ENCODE measurements at places on chromosomes 6 and 20. TPM values are rescaled to one million over a fixed set of nuclear protein-coding genes. Genes with fewer than 3 reads are reported as not detected.

- H3K27ac ChIP-seq, result no peak overlapping the region
- H3K4me3 ChIP-seq, result no peak overlapping the region
- no peak for DNase-seq
- peaks cover 13% of the 10 kb centered on the region for H3K4me1 ChIP-seq
- no peaks in the 10 kb centered on the region for H3K27me3 ChIP-seq
These were observed 39.6 kb upstream of the PDE10A start for GRCh38 chr6:165702669-165703068.

DNA sequence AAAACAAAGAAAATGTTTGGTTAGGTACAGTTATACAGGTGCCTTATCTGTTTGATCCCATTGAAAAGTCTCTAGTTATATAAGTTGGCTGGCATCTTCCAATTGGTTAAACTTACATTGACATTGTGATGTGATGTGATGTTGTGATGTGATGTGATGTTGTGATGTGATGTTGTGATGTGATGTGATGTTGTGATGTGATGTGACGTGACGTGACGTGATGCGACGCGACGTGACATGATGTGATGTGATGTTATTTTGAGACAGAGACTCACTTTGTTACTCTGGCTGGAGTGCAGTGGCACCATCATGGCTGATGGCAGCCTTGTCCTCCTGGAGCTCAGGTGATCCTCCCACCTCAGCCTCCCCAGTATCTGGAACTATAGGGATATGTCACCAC lies 507.6 kb downstream of the HAO1 start:
- no peak for DNase-seq
- H3K27me3 ChIP-seq, result peaks cover 2% of the 10 kb centered on the region
- no peaks in the 10 kb centered on the region for H3K4me1 ChIP-seq
- no peaks in the 10 kb centered on the region for H3K36me3 ChIP-seq

DNA sequence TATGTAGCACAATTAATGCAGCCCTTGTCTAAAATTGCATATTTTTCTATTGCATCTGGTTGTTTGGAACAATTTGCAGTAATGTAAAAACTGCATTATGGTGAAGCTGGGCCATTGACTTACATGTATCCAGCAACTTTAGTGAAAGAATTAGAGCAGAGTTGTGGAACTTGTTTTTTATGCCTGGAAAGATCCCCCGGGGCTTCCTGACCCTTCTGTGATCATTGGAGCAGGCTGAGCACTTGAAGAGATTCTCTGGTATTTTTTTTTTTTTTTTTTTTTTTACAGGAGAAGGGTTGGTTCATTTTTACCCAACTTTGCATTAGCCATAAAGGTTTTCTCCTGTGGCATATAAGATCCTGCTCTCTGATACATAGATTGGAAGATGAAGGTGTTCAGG lies 45.0 kb downstream of the LIN28B start:
- no peak for DNase-seq
- H3K27ac ChIP-seq, result no peak overlapping the region
- no peaks in the 10 kb centered on the region for H3K36me3 ChIP-seq
- peaks cover 3% of the 10 kb centered on the region for H3K4me1 ChIP-seq
- H3K4me3 ChIP-seq, result no peak overlapping the region

DNA sequence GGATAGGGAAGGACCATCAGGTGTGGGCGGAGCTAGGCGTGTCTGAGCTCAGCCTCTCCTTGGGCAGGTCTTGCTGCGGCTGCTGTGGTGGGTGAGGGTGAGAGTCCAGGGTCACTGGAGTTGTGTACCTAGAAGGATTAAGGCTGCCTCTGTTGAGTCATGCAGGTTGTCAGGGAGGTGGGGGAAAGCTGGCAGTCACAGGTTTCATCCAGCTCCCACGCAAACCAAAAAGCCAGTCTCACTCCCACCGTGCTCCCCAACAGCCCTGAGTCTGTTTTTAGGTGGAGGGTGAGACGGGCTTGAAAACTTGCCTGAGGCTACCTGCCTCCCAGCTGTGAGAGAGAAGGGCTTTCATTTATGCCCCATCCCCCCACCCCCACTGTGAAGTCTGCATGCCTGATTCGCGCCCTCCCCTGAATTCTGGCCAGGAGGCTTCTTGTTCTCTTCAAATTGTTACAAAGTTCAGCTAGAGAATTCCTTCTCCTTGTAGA lies 161.5 kb downstream of the MYLK4 start:
- H3K27ac ChIP-seq, result no peak overlapping the region
- peaks cover 12% of the 10 kb centered on the region for H3K4me1 ChIP-seq
- no peak overlapping the region for H3K4me3 ChIP-seq
- peaks cover 6% of the 10 kb centered on the region for H3K27me3 ChIP-seq

GRCh38 chr6:11747021-11747420 lies 31.6 kb downstream of the ADTRP start:
- H3K4me3 ChIP-seq, result no peak overlapping the region
- no peaks in the 10 kb centered on the region for H3K36me3 ChIP-seq
- H3K27ac ChIP-seq, result no peak overlapping the region
- no peaks in the 10 kb centered on the region for H3K27me3 ChIP-seq

GRCh38 chr6:4581468-4582385 lies 194.5 kb upstream of the CDYL start:
- H3K36me3 ChIP-seq, result peaks cover 6% of the 10 kb centered on the region
- H3K4me1 ChIP-seq, result peaks cover 36% of the 10 kb centered on the region
- peak overlapping the region; percentile 73 for H3K27ac ChIP-seq
- H3K4me3 ChIP-seq, result no peak overlapping the region

DNA sequence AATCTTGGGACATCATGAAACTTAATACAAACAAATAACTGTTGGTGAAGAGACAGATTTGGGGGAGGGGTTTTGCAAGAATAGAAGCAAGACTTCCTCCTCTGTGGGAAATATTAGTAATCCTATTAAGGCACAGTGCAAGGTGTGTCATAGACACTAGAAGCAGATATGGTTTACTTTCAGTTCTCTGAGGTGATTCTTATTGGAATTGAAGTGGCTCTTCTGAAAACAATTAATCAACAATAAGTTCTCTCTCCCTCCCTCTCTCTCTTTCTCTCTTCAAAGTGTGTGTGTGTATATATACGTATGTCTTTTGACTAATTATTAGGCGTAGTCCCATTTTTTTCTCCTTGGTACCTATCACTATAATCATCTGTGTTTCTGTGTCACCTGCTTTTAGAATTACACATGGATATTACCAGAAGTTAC lies 99.8 kb downstream of the HIVEP2 start:
- peaks cover 88% of the 10 kb centered on the region for H3K4me1 ChIP-seq
- peaks cover 3% of the 10 kb centered on the region for H3K36me3 ChIP-seq
- H3K27me3 ChIP-seq, result no peaks in the 10 kb centered on the region
- peak overlapping the region; percentile 95 for H3K27ac ChIP-seq
- no peak for DNase-seq

CFAP206 gene
- 0.44 TPM for total RNA-seq

DNA sequence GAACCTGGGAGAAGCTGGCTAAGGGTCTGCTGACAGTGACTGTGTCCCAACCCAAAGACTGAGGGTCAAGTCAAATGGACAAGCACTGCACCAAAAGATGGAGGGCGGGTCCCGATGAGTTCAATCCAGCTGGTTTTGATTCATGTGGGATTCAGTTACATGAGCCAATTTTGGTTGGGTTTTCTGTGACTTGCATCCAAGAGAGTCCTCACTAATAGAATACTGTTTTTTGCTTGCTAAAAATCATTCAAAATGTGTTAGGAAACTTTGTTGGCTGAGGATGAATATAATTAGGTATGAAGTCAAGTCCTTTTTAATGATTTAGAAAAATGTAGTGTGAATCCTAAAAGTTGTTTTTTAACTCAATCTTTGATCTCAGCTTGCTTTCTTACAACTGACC lies 323.8 kb upstream of the NOX3 start:
- DNase-seq, result no peak
- no peak overlapping the region for H3K4me3 ChIP-seq
- H3K27ac ChIP-seq, result no peak overlapping the region
- peaks cover 12% of the 10 kb centered on the region for H3K4me1 ChIP-seq
- peaks cover under 1% of the 10 kb centered on the region for H3K27me3 ChIP-seq

- no peaks in the 10 kb centered on the region for H3K4me1 ChIP-seq
- H3K36me3 ChIP-seq, result no peaks in the 10 kb centered on the region
- no peak overlapping the region for H3K27ac ChIP-seq
- H3K4me3 ChIP-seq, result no peak overlapping the region
These were observed 34.6 kb upstream of the SPACA1 start for GRCh38 chr6:88013015-88013414.

C20orf202 gene
- total RNA-seq, result not detected

DNA sequence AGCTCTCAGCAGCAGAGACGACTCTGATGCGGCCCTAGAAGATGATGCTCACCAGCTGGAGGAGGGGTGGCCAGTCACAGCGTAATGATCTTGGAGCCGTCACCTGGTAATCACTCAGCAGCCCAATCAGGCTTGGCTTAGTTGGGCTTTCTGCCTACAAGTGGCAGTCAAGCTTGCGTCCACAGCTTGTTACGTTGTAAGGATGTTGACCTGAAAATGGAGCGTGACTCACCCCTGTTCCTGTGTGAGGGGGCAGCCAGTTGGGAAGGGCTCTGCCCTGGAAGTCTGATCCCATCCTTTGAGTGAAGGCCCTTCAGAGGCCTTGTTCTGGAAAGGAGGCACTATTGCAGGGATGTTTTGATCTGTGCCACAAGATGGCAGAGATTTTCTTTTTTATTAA lies 49.8 kb downstream of the SPATA2 start:
- H3K4me3 ChIP-seq, result no peak overlapping the region
- peaks cover 44% of the 10 kb centered on the region for H3K4me1 ChIP-seq
- peak overlapping the region; percentile 80 for H3K27ac ChIP-seq

DNA sequence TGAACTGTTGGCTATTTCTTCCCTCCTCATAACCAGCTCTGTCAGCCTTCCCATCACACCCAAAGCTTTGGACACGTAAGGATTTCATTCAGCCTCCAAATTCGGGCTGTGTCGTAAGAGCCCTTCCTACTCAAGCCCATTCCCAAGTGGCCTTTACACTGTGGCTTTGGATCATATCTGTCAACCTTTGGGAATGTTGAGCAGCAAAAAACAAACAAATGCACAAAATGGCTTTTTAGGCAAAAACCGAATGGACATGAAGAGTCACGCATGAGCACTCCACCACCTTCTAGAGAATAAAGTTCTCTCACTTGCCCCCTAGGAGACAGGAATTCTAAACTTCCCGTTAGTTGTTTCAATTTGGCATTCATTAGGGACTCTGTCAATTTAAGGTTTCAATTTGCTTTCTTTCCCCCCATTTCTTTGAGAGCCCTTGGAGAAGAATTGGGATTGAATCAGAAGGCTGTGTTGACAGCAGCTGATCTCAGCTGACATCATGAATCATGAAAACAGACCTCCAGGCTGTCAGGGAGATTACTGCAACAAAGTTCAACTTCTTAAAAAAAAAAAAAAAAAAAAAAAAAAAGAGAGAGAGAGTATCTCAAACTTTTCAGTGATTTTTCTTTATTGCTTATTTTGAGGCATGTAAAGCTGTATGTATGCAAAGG lies 110.3 kb downstream of the BCAS1 start:
- H3K36me3 ChIP-seq, result no peaks in the 10 kb centered on the region
- no peak overlapping the region for H3K27ac ChIP-seq
- no peak for DNase-seq
- H3K27me3 ChIP-seq, result peaks cover 39% of the 10 kb centered on the region

DNA sequence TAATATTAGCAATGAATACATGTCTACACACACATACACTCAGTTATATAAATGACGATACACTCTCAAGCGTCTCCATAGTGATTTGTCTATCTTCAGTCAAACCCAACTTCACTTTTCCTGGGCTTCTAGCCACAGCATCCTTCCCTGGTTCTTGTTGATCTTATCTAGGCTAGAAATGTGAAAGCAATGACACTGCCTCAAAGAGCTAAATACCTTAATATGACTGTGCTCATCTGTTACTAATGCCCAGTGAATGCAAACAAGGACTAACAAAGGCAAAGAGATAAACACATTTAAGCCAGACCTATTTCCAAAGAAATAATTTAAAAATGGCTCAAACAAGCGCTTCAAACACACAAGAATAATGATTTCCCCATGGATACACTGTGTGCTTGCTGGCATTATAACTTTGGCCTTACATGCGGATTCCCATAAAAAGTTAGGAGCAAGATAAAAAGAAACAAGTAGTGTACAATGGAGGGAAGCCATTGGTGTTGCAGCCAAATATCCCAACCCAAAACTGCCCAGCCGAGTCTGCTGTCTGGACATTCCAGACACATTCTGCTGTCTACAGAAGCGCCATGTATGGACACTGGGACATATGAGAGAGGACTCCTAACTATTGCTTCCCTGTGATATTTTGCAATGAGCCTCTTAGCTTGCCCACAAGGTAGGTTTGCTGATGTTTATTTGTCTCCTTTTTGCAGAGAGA lies 19.5 kb upstream of the DAAM2 start:
- peaks cover 5% of the 10 kb centered on the region for H3K4me1 ChIP-seq
- no peaks in the 10 kb centered on the region for H3K36me3 ChIP-seq
- H3K27me3 ChIP-seq, result peaks cover 2% of the 10 kb centered on the region
- no peak for DNase-seq
- H3K27ac ChIP-seq, result no peak overlapping the region
- no peak overlapping the region for H3K4me3 ChIP-seq

- H3K36me3 ChIP-seq, result no peaks in the 10 kb centered on the region
- H3K4me3 ChIP-seq, result no peak overlapping the region
- no peaks in the 10 kb centered on the region for H3K27me3 ChIP-seq
- H3K4me1 ChIP-seq, result peaks cover 14% of the 10 kb centered on the region
- peak; percentile 60 for DNase-seq
- no peak overlapping the region for H3K27ac ChIP-seq
These were observed 107.7 kb upstream of the CDYL start for GRCh38 chr6:4668271-4669179.

GRCh38 chr6:131197716-131198115 lies 62.4 kb downstream of the AKAP7 start:
- H3K4me3 ChIP-seq, result no peak overlapping the region
- no peak overlapping the region for H3K27ac ChIP-seq
- DNase-seq, result no peak
- no peaks in the 10 kb centered on the region for H3K4me1 ChIP-seq
- peaks cover 12% of the 10 kb centered on the region for H3K36me3 ChIP-seq
- no peaks in the 10 kb centered on the region for H3K27me3 ChIP-seq

PGK2 gene
- total RNA-seq, result not detected

- H3K36me3 ChIP-seq, result no peaks in the 10 kb centered on the region
- no peak for DNase-seq
- H3K27me3 ChIP-seq, result peaks cover 9% of the 10 kb centered on the region
- H3K27ac ChIP-seq, result peak overlapping the region; percentile 86
- H3K4me3 ChIP-seq, result peak overlapping the region; percentile 49
These were observed 155.1 kb downstream of the CDC5L start for GRCh38 chr6:44542401-44543116.

OR2B6 gene
- total RNA-seq, result not detected

- H3K36me3 ChIP-seq, result no peaks in the 10 kb centered on the region
- no peak overlapping the region for H3K27ac ChIP-seq
- H3K27me3 ChIP-seq, result no peaks in the 10 kb centered on the region
- peak; percentile 11 for DNase-seq
These were observed 157.2 kb downstream of the PTPRT start for GRCh38 chr20:43032459-43032858.

- H3K27me3 ChIP-seq, result no peaks in the 10 kb centered on the region
- H3K36me3 ChIP-seq, result no peaks in the 10 kb centered on the region
- no peak overlapping the region for H3K27ac ChIP-seq
- peaks cover 46% of the 10 kb centered on the region for H3K4me1 ChIP-seq
These were observed 77.5 kb downstream of the PSMG4 start for GRCh38 chr6:3336066-3336786.

- no peak for DNase-seq
- H3K4me3 ChIP-seq, result no peak overlapping the region
- no peaks in the 10 kb centered on the region for H3K36me3 ChIP-seq
These were observed 21.0 kb upstream of the PRELID3B start for GRCh38 chr20:59063358-59064213.

PREX1 gene
- total RNA-seq, result 24.2 TPM

TPD52L1 gene
- total RNA-seq, result 7.2 TPM

GRCh38 chr6:166282394-166283032 lies 25.7 kb downstream of the PRR18 start:
- peak; percentile 63 for DNase-seq
- no peaks in the 10 kb centered on the region for H3K36me3 ChIP-seq
- H3K27ac ChIP-seq, result no peak overlapping the region
- H3K4me3 ChIP-seq, result no peak overlapping the region
- peaks cover 68% of the 10 kb centered on the region for H3K27me3 ChIP-seq

SLC22A7 gene
- total RNA-seq, result not detected

DEF6 gene
- 0.52 TPM for total RNA-seq

All from osteocyte (in vitro differentiated cells).